ENCODE measurements at places on chromosomes 2 and 18.

DNA sequence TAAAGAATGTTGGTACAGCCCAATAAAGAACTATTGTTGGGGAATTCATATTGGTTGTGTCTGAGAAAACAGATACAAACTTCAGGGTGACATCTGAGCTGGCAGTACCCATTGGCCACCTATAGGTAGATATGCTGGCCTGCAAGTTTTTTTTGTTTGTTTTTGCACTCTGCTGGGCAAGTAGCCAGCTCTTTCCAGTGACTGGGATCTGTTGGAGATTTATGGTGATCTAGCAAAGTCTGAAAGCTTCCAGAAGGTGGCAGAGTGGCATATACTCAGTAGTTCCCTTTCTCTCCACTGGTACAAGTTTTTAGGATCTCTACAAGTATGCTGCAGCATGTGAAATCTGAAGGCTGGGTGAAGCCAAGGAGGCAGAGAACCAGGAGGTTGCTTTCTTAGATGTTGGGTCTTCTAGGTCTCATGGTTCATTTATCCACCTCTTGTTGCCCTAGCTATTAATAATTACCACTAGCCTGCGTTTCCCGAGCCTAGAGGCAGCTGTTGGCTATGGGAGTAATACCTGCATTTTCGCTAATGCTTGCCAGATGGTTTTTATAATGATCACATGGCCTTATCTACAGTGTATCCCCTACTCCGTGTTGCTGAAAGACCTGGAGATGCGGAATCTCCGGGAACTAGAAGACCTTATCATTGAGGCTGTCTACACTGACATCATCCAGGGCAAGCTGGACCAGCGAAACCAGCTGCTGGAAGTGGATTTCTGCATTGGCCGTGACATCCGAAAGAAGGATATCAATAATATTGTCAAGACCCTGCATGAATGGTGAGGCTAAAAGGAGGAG is 9.5 kb downstream of the COPS7B start:
- DNase-seq: peak; percentile 24

- peak; percentile 19 for DNase-seq
Observed at GRCh38 chr2:143524559-143525401, 395.6 kb downstream of the ARHGAP15 start.

- DNase-seq: peak; percentile 11
Observed at GRCh38 chr2:181058378-181059269, 78.2 kb downstream of the UBE2E3 start.

- DNase-seq: no peak
Observed at GRCh38 chr2:129827311-129828090, 152.0 kb upstream of the RAB6C start.

- DNase-seq: no peak
Observed at GRCh38 chr2:183164650-183165015, 40.4 kb downstream of the NUP35 start.

DNA sequence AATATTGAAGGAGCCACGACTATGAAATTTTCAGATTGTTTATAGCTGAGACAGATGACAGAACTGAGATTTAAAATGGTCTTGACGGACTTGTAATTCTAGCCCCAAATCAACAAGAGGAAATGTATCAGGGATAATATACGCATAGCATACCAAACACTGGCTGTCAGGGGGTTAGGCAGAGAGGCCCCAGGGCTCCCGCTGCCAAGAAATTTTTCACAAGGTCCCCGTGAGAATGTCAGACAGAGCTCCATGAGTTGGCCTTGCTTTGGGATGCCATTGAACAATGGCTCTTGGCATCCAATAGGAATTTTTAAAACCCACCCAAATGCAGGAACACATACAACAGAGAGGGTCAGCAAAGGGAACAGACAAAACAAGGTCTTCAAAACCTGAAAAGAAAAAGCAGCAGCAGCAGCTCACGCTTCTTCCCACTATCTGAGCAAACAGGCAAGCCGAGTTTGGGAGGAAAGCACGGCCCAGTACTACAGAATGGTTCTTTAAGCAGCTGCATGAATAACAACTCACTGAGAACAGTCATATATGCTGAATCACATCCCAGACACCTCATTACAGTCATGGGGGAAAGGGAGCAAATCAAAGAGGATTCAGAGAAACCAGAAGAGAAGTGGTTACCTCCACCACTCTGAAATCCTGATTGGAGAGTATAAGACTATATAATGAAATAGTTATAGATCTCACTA is 445.6 kb downstream of the RND3 start:
- DNase-seq: no peak

DNA sequence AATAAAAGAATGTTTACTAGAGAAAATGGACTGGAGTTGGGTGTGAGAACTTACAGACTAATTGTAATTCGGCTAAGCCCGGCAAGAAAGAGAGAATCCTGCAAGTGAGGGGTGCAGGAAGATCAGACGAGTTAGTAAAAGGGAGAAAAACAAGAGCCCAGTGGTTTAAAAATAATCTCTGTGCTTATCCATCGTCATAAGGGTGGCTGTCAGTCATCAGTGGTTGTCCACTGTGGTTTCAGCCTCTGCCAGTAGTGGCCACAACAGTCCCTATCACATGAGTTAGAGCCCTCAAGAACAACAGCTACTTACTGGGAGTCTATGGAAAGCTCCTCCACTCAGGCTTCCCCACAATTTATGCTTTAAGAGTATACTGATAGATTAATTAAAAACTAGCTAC is 239.8 kb downstream of the SETBP1 start:
- no peak for DNase-seq

DNA sequence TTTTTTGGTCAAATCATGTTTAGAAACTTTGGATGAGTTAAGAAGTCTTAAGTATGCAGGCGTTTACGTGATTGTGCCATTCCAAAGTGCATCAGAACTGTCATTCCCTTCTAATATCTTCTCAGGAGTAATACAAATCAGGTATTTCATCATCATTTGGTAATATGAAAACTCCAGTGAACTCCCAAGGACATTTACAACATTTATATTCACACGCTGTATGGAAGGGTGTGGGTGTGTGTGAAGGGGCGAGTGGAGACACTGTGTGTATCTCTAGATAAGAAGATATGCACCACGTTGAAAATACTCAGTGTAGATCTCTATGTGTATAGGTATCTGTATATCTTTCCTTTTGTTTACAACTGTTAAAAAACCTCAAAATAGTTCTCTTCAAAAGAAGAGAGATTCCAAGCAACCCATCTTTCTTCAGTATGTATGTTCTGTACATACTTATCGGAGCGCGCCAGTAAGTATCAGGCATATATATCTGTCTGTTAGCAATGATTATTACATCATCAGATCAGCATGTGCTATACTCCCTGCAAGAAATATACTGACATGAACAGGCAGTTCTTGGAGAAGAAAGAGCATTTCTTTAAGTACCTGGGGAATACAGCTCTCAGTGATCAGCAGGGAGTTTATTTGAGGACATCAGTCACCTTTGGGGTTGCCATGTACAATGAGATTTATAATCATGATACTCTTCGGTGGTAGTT is 29.3 kb downstream of the COX7A2L start:
- no peak for DNase-seq

DNA sequence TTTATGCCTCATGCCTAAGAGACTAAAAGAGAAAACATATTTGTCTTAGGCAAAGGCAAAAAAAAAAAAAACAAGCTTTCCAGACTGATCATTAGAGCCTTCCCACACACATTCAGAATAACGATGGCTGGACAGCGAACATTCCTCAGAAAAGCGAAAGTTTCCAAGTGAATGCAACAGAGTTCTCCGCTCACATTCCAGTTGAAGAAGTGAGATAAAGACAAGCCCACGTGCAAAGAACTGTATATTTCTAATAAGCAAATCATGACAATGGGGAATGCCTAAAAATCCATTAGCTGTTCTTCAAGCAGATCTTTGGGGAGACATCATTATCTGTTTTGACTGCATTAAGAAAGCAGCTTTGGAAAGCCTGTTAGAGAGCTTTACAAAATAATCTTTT is 347.9 kb downstream of the METTL4 start:
- DNase-seq: no peak

DNA sequence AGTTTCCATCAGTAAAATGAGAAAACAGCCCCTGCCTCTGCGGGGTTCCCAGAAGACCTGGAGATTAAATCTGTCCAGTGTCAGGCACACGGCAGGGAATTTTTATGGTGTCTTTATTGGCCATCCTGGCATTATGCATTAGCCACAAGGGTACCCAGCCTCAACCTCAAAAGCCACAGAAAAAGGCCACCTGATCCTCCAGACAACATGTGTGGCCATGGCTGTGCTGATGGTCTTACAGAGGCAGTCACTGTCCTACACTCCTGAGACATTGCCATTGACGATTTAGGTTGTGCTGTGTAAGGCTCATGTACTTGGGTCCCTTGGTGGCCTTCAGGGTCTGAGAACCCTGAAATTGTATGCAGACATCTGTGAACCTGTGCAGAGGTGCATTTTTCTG is 115.6 kb downstream of the SMAD7 start:
- DNase-seq: no peak

GRCh38 chr2:108594132-108594981 is 60.1 kb downstream of the LIMS1 start:
- DNase-seq: peak; percentile 62

- DNase-seq: peak; percentile 94
Observed at GRCh38 chr18:57210107-57210715, 63.3 kb downstream of the BOD1L2 start.

GRCh38 chr2:196747400-196747799 is 52.1 kb downstream of the GTF3C3 start:
- DNase-seq: no peak

GRCh38 chr2:217147818-217148217 is 288.0 kb upstream of the TNP1 start:
- no peak for DNase-seq

DNA sequence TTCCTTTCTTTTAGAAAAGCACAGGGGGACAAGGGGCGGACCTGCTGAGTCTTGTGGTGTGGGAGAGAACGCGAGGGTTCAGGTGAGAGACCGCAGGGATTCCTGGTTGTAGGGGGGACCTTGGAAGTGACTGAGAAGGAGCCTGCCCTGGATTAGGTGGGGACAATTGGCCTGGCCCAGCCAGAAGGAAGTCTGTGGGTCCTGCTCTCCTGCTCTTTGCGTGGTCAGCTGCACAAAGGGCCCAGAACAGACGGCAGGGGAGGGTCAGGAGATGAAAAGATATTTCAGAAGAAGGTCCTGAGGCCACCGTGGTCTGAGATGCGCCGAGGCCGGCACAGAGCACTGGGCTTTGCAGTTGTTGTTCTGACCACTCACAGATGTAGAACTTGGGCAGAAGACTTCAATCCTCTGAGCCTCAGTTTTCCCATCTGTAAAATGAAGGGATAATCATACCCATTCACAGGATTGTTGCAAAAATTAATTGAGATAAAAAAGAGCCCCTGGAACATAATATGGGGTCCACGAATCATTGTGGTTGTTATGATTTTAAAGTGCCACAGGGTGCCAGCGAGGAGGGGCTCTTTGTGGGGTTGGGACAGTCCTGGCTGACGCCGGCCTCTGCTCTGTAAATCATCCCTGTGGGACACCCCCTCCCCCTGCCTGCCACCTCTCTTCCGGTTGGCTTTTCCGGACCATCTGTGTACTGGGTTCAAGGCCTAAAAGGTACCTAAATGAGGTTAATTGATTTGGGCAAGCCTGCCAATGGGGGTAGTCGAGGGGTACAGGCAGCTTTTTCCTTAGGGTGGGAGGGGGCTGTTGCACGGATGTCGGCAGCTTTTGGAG is 1.8 kb downstream of the LPIN1 start:
- DNase-seq: no peak

Data from AG20443 (cell line).